ENCODE measurements at places on chromosomes 7 and 10. TPM values are rescaled to one million over a fixed set of nuclear protein-coding genes. Genes with fewer than 3 reads are reported as not detected.

- no peak for DNase-seq
Observed at GRCh38 chr10:102791754-102792395, 45.3 kb downstream of the CYP17A1 start.

DNA sequence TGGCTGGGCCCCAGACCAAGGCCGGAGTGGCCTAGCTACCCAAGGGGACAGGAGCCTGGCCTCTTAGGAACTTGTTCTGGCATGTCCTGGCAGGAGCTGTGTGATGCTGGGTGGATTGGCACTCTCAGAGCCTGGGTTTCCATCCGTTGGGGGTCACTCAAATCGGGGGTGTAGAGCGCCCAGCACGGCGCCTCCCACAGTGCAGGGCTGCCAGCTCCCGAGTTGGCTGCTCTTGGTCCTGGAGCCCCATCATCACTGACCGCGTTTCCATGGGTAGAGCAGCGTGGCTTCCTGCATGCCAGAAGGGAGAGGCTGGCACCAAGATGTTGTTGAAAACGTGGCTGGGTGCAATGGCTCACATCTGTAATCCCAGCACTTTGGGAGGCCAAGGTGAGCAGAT is 70.3 kb downstream of the UNCX start:
- DNase-seq, result no peak

DNA sequence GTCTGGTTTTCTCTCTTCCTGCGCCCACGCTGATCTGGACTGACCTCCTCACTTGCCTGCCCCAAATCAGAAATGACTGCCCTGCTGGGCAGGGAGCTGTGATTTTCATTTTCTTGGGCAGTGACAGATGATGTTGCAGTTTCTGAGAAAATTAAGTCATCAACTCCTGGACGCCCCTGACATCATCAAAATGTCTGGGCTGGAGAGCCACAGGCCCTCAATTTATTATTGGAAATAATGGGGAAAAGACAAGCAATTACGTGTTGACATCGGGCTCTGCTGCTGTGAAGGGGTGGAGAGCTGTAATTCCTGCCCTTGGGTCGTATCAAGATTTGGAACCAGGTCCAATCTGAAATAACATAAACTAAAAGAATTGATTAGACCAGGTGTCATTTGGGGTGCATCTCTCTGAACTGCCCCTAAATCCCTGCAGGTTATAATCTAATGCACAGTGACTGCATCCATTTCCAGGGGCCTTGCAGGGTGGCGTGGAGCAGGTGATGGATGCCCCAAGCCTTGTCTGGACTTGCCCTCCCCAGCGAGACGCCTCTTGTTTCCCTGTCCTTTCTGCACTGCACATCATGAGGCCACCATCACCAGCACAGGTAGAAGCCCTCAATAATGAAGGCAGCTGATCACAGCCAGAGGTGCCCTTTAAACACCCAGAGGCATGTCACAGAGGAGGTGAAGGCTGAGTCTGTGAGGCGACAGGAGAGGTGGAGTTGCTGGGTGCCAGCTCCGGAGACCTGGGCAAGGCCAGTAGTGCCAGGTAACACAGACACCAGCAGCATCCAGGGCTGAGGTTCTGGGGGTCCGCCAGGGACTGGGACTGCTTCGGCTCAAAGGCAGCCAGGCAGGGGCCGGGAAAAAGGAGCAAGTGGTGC is 98.7 kb downstream of the HTR5A start:
- DNase-seq, result no peak

Gene STEAP1
- total RNA-seq, result 0.27 TPM

Gene TMEM225B
- 0.54 TPM for total RNA-seq

DNA sequence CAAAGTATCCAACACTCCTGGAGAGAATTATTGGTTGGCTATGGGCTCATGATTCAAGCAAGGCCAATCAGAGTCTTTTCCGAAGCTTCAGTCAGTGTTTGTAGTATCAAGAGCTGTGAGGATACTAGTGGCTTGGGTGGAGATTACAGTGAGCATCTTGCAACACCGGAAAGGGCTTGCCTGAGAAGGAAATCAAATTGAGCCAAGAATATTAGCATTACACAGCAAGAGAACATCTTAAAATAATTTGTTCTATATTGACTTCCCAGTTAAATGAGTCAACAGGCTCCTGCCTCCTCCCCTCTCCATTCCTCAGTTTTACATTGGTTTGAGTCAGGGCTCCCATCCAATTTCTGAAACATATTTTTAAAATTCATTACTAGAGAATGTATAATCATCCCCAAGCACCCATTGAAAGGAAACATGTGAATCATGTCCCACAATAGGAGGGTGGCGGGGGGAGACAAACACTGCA is 127.4 kb downstream of the ELAPOR2 start:
- DNase-seq, result no peak

- DNase-seq, result no peak
Observed at GRCh38 chr7:130944997-130945396, 211.0 kb upstream of the KLF14 start.

GRCh38 chr10:60916025-60916424 is 28.0 kb downstream of the RHOBTB1 start:
- no peak for DNase-seq

Gene NCAPG2
- total RNA-seq, result 6.7 TPM

Gene MCM10
- 2.2 TPM for total RNA-seq

GRCh38 chr10:60737242-60737641 is 41.0 kb upstream of the CDK1 start:
- no peak for DNase-seq

Gene SLC26A5
- not detected for total RNA-seq

Measured in hematopoietic multipotent progenitor cell (in vitro differentiated cells).